ENCODE measurements at places on chromosomes 3 and 15. TPM values are rescaled to one million over a fixed set of nuclear protein-coding genes. Genes with fewer than 3 reads are reported as not detected.
A peak's percentile ranks its signal among the peaks of the same experiment; 100 is the strongest.

DNA sequence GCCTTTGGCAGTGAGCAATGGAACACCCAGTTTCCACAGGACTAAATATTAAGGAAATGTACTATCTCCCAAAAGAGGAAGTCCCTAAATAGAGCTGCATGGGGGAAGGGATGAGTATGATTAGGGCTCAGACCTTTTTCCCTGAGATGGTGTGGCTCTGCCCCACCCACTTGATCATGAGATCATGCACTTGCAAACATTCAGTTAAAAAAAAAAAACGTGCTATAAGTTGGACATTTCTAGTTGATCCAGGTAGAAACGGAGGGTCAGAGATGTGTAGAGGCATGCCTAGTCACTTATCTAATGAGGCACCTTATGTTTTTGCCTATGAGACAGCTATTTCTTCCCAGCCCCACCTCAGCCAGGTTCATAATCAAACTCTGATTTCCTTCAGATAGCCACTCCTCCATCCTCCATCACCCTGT is 24.5 kb upstream of the SSR3 start:
- DNase-seq = no peak

DNA sequence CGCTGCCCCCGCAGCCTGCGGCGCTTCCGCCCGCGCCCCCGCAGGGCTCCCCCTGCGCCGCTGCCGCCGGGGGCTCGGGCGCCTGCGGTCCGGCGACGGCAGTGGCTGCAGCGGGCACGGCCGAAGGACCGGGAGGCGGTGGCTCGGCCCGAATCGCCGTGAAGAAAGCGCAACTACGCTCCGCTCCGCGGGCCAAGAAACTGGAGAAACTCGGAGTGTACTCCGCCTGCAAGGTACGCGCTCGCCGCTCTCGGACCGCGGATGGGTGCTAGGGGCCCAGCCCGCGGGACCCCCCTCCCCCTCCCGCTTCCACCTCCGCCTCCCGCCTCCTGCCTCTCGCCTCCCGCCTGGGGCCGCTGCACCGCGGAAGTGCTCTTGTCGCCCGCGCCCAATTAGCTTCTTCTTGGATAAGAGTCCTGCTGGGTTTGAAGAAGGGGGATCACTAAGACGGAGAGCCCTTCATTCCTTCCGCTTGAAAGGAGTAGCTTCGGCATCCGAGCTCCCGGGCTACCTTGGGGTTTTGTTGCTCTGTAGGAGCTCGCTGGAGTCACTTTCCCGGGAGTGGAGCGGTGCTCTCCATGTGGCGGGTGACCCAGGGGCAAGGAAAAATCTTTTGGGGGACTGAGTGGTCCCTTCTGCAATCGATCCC is 426 bp downstream of the KAT2B start:
- DNase-seq = peak; percentile 94

- no peak for DNase-seq
These were observed 12.8 kb upstream of the CEP152 start for GRCh38 chr15:48823706-48824105.

DNA sequence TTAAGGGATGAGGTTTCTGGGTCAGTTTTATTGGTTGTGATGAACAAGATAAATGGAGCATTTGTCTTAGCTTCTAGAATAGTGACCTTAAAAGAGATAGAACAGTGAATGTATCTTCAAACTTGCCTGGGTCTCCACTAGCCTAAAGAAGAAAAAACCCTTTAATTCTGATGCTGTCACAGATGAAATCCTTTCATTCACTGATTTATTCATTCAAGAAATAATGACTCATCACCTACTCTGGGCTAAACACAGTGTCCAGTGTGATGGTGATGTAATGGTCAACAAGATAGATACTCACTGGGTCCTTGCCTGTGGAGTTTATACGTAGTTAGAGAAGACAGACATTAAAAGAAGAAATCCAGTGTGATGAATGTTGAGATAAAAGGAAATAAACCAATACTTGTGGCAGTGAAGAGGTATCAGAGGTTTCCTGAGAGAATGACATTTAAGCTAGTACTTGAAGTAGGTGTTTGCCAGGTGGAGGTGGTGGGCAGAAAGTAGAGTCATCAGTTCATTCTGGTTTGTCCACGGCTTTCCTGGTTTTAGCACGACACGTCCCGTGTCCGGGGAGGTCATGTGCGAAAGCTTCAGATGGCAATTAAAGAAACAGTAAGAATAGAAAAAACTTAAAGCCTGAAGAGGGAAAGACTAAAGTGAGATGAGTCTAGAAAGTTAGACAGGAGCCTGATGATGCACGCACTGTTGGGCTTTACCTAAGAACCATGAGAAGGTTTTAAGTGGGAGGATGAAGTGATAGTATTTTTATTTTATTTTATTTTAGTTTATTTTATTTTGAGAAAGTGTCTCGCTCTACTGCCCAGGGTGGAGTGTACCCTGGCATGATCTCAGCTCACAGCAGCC is 18.5 kb downstream of the PAK2 start:
- DNase-seq = no peak

GRCh38 chr3:5136919-5137429 is 14.9 kb downstream of the ARL8B start:
- no peak for DNase-seq

DNA sequence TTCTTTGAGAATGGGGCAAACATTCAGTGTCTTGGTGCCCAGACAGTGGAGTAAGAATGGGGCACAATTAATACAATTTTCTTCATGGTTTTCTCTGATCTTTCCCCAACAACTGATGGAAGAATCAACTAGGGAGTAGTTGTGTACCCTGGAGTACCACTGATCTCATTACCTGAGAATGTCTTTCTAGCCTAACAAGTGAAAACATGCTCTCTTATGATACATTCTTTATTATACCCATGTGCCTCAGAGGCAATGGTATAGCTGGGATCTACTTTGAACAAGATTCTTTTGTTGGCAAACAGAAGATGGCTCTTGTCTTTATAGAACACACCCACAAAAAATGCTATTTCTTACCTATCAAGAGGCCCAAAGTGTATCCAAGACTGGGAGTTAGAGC is 250.6 kb upstream of the CMC1 start:
- DNase-seq = no peak

GRCh38 chr15:40873694-40874561 is at the start of gene RHOV:
RHOV (minus strand) TSS chr15:40874234; CDS start chr15:40874139, 95 bp downstream.
- peak; percentile 86 for DNase-seq

DNA sequence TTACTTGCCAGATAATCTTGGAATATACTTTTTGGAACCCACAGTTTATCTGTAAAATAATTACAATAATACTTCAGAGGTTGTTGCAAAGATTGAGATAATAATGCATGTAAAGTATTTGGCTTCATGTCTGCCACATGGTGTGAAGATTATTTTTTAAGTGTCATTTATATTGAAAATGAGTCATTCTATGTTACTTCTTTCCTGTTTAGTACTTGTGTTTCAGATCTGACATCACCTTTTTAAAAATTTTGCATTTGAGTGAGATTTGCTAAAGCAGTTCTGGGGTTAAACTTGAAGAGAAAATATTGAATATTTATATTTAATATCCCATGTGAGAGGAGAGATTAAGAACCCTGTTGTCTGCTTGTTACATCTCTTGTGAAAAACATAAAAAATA is 31.2 kb downstream of the IQGAP1 start:
- no peak for DNase-seq

GRCh38 chr3:188108703-188109412 is 45.1 kb upstream of the LPP start:
- no peak for DNase-seq

GRCh38 chr3:156010829-156011228 is 109.5 kb upstream of the KCNAB1 start:
- DNase-seq = peak; percentile 56

GRCh38 chr15:70327856-70328678 is 230.3 kb upstream of the TLE3 start:
- no peak for DNase-seq

GRCh38 chr15:45522328-45523165 is at the start of gene SLC30A4:
SLC30A4 (minus strand) TSS chr15:45522755; CDS start chr15:45522354, 401 bp downstream.
- peak; percentile 81 for DNase-seq

DNA sequence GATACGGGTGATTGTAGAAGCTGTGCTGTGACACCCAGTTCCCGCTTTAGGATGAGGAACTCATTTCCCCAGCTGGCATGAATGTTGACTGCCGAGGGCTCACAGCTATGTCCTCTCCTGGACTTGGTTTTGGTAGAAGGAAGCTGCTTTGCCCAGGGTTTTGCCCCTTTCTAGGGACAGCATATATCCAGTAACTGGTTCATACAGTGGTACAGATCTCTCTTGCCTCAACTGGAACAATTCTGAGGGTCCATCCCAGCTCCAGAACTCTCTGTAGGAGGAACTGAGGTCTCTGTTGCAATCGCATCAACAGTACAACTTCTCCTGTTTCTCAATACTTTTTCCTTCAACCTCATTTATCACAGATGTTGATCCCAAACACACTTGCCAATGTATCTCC is 54.5 kb upstream of the FNDC3B start:
- DNase-seq = no peak

GRCh38 chr3:187804120-187804744 is 59.0 kb upstream of the BCL6 start:
- DNase-seq = no peak

GRCh38 chr3:107425033-107425432 is 47.8 kb downstream of the CCDC54 start:
- DNase-seq = no peak

GRCh38 chr3:159947220-159947619 is 41.4 kb upstream of the IL12A start:
- no peak for DNase-seq

GRCh38 chr3:100813828-100814227 is 104.5 kb downstream of the TFG start:
- no peak for DNase-seq

DNA sequence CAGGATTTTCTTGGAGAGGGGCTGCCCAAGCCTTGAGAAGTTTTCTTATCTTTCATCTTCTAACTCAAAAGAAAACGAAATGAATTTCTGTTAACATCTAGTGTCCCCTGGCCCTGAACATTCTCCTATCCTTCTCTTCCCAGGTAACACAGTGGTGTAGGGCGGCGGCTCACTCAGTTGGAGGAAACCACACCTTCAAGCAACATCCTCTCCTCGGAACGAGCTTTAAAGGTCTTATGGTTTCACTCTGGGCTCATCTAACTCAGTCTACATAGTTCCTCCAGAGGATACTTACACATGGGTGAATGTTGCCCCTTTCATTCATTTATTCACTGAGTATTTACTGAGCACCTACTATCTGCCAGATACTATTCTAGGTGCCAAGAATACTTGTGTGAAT is 31.0 kb upstream of the KLHL6 start:
- DNase-seq = no peak

GRCh38 chr3:133488785-133489367 is 84.6 kb upstream of the CDV3 start:
- peak; percentile 16 for DNase-seq

- no peak for DNase-seq
These were observed 92.4 kb upstream of the LRRFIP2 start for GRCh38 chr3:37266809-37267208.

- DNase-seq = peak; percentile 4
These were observed 37.8 kb downstream of the KLF13 start for GRCh38 chr15:31364301-31365031.

DNA sequence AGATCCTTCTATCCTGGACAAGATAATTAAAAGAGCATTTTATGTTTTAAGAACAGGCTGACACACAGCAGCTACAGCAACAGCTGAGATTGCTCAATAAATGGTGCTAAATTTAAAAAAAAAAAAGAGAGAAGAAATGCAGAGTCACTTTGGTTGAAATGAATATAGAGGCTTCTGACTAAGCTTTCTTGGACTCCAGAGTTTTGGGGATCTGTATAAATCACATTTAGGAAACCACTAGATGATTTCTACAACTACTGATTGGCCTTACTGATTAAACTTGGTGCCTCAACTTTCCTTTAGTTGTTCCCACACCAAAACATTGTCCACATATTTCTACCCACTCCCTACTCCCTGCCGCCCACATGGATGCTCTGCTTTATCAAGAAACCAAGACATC is 132.9 kb upstream of the ZBTB20 start:
- DNase-seq = no peak

DNA sequence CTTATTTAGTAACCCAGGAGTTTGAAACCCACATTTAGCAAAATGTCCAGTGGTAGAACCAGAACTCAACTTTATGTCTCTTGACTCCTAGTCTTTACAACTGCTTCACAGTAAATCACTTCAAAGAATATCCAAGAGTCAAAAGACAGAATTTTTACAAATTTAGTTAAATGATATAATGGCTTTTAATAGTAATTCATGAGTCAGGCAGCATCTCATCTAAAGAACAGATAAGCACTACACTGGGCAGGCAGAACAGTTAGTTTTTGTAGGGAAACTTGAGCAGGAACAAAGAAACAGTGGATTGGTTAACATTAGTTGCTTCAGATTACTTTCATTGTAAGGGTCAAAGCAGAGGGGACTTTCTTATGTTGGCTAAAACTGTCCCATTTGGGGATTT is 120.2 kb downstream of the NEO1 start:
- peak; percentile 3 for DNase-seq

DNA sequence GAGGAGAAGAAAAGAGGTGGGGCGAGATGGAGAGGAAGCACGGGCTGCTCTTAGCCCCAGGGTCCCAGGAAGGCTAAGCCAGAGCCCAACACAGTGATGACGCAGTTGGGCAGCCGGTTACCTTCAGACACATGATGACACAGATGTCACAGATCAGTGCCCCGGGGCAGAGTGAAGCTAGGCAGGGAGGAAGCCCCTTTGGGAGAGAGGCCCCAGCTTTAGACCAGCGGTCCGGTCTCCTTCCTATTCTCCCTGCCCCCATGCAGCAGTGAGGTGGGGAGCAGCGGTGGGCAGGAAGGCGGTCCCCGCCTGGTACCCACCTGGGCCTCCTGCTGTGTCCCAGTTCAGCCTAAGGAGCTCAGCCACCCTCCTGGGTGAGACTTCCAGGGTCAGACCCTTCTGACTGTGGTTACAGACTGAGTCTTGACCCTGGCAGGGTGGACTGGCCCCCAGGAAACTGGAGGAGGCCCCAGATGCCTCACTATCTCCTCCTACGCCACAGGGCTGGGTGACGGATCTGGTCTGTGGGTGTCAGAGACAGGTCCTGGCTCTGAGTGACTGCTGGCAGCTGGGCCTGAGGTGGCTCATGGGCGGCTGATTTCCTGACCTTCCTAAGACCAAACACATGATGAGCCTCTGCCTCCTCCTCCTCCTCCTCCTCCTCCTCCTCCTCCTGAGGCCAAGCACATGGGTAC is 38.8 kb upstream of the LINGO1 start:
- DNase-seq = no peak

GOLGA8J gene
- total RNA-seq = not detected

LMLN gene
- 7.4 TPM for total RNA-seq

TIGIT gene
- not detected for total RNA-seq

FOXL2NB gene
- total RNA-seq = 0.09 TPM

TRAK1 gene
- total RNA-seq = 41.3 TPM

ITIH4 gene
- total RNA-seq = 2.4 TPM

CORO2B gene
- 1.0 TPM for total RNA-seq

MRPL47 gene
- total RNA-seq = 64.5 TPM

DNAJC19 gene
- total RNA-seq = 61.5 TPM

SPESP1 gene
- not detected for total RNA-seq

GOLIM4 gene
- total RNA-seq = 23.0 TPM

All from neural progenitor cell (in vitro differentiated cells).